ENCODE measurements at places on chromosomes 7 and 10.

DNA sequence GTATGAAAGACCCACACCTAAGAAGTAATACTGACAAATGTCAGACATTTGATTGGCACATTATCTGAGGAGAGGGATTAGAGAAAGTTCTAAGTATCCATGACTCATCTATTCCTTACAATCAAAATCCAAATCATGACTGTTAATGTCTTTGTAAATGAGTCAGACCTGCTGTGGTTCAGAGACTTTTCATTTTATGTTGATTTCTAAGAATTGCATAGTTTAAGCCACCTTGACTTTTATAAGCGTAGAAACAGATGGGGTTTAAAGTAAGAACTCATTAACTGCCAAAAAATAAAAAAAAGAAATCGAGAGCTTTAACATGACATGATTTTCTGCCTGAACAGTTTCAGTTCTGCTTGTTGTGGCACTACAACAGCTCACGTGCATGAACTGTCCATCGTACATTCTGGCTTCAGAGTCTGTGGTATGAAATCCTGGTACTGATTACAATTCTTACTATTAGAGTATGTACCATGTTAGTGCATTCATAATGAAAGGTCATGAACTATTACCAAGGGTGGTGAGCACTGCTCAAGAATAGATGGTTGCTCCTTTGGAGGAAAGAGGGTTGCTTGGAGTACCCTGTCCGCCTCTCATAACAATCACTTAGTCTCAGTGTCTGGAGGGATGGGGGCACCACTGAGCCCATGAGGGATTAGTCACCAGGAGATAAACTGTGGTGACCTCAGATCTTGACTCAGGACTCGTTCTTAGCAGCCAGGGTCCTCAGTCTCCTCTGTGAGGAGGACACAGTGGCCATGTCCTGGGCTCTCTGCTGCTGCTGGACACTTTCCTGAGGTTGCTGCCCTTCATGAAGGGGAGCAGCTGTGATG lies 42.2 kb downstream of the ACSM6 start:
- DNase-seq = no peak

GRCh38 chr7:78226059-78226719 lies 427.6 kb downstream of the PHTF2 start:
- peak; percentile 88 for DNase-seq

GRCh38 chr10:34029455-34029854 lies 695.0 kb upstream of the NRP1 start:
- DNase-seq = no peak

GRCh38 chr10:35517431-35518181 lies 87.5 kb upstream of the GJD4 start:
- no peak for DNase-seq

DNA sequence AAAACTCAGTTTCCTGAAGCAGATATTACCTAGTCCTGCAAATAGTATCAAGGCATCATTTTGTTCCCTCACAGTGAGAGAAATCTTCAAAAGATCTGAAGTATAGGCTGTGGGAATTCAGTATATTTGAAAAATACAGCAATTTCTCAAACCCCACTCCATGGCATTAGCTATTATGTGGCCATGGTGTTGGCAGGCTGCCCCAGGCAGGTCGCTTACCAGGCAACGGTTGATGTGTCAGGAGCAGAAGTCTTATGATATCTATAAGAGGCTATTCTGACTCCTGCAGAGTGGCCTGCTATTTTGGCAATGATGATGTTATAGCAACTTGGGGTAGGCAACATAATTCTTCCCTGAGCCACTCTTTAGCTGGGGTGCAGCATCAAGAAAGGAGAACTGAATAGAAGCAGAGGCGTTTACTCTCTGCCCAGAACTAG lies 187.9 kb downstream of the PLXDC2 start:
- no peak for DNase-seq

DNA sequence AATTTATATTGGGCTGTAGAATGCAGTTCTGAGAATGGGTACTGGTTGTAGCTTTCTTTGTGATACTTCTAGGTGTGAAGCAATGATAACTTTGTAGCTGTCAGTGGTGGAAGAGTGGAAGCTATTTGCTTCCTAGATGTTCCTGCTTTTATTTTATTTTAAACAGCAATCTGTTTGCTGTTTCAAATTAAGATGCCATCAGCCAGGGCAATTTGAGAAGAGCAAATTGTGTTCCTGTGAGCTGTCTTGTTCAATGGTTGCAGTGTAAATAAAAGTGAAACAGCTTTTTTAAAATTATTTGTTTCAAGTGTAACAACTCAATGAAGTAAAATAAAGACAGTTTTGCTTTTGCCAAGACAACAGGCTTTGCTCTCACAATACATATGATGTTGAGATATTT lies 150.8 kb upstream of the TMEM229A start:
- DNase-seq = no peak

DNA sequence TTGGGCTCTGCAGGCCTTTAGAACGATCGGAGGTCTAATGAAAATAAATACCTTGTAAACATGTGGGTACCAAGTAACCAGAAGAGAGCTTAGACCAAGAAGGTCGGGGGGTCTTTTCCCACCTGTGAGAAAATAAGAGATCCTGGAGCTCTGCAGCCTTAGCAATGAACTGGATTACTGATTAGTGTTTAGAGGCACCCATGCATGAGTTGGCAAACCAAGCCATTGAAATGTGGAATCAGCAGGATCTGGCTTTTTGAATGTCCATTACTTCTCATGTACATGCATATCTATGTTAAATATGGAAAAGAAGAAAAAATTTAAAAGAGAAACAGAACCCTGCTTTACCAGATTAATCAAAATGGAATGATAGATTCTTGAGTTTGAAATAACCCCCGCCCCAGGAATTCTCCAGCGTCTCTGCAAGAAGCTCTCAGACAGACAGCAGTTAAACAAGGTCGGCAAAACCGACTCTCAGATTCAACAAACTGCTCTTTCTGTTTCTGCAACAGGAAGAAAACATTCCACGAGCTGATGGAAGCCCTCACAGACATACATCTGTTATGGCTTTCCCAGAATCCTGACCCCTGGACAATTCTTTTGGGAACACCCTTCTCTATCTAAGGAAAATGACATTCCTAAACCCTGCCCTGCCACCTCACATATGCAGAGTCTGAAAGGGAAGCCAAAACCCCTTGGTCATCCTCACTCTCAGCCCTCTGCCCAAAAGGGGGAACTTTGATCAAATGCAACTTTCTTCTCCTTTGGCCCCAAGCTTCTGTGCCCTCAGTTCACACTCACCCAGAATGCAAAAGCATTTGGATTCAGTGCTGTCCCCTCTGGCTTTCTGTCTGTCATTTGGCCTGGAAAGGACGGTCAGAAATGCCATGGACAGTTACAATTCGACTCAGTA lies 78.7 kb upstream of the EN2 start:
- DNase-seq = no peak

- DNase-seq = no peak
Observed at GRCh38 chr10:71468363-71469094, 71.8 kb downstream of the CDH23 start.

DNA sequence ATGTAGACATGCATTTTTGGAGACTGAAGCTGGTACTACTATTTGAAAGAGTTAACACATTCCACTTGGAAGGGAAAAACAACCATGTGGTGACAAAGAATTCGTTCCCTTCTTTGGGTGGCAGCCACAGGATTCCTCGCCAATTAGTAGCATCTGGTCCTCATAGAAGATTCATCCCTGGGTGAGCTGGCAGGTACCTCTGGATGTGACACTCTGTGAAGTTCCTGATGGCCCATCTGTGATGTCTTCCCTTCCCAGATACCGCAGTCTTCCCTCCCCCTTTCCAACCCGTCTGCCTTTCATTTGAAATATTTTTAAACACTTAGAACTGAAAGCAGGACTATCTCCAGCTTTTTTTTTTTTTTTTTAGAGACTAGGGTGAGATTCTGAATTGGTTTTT lies 569.5 kb downstream of the TYW1 start:
- no peak for DNase-seq

GRCh38 chr10:110833234-110833940 lies 38.3 kb upstream of the PDCD4 start:
- DNase-seq = no peak

GRCh38 chr10:74483356-74483755 lies 332.3 kb downstream of the ADK start:
- no peak for DNase-seq

- DNase-seq = peak; percentile 47
Observed at GRCh38 chr10:124092860-124093773, at the start of gene CHST15. Gene CHST15, minus strand, starts transcription at chr10:124093598. Its CDS starts 47,386 bp downstream, at chr10:124046212.

GRCh38 chr10:61847087-61847486 lies 54.4 kb upstream of the ARID5B start:
- DNase-seq = no peak

DNA sequence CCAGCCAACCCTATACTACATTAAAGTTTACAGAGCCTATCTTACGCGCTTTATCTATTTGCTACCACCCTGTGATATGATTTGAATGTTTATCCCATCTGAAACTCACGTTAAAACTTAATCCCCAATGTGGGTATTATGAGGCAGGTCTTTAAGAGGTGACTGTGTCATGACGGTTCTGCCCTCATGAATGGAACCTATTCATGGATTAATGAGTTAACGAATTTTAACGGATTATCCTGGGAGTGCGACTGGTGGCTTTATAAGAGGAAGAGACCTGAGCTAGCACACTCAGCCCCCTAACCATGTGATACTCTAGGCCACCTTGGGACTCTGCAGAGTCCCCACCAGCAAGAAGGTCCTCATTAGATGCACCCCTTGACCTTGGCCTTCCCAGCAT lies 37.8 kb downstream of the SRPK2 start:
- DNase-seq = no peak

DNA sequence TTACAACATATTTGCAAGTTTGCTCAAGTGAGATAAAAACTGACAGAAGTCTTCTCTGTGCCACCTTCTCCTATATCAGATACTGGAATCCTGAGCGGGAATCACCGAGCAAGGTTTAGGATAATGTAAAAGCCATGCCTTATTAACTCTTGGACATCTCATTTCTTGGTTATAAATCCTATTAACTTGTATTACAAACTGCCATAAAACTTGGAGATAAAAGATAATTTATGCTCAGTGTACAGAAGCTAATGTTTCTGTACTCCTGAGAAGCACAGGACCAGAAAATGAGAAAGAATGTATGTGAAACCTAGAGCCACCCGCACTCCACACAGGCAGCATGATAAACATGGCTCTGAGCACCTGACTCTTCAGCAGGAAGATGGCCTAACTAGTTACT lies 181.2 kb upstream of the NOBOX start:
- no peak for DNase-seq

DNA sequence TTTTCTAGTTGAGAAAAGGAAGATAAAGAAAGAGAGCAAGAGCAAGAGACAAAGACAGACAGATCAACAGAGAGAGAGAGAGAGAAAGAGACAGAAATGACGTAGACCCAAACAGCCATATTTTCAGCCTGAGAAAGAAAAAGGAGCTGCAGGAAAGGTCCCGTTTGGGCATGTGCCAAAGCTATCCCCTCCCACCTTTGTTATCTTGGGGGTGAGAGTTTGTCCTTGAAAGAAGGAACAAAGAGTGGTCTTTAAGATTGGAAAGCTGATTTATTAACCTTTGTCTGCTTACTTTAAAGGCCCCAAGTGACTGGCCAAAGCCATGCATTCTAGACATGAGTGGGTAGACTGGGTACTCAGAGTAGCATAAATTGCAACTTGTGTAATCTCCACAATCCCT lies 98.2 kb downstream of the AOAH start:
- DNase-seq = no peak

- DNase-seq = no peak
Observed at GRCh38 chr10:13003759-13004158, 2.2 kb upstream of the CCDC3 start.

DNA sequence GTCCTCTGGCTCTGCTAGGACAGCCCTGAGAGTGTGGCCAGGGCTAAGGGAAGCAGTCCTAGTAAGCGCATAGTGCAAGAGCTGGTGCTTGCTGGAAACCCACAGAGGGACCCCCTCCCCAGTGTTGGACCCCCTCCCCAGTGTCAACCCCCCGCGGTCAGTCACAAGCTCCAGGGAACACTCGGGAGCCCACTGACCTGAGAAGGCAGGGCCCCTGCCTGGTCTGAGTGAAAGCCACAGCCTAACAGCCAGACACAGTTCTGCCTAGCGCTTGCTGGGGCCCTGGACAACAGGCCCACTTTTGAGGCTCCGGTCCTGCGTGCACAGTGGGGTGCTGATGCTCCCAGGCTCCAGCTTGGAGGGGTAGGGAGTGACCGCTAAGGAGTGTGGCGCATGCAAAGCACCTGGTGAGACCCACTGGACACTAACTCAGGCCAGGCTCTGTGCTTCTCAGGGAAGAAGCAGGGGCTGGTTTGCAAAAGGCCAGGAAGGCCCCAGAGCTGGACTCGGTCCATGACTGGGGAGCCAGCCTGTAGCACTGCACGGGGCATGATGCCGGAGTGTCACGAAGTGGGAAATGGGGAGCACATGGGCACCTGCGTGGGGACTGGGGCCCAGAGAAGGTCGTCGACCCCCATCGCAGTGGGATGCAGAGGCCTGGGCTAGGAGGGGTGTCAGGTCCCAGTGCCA lies 175.8 kb upstream of the PPP2R2D start:
- no peak for DNase-seq

DNA sequence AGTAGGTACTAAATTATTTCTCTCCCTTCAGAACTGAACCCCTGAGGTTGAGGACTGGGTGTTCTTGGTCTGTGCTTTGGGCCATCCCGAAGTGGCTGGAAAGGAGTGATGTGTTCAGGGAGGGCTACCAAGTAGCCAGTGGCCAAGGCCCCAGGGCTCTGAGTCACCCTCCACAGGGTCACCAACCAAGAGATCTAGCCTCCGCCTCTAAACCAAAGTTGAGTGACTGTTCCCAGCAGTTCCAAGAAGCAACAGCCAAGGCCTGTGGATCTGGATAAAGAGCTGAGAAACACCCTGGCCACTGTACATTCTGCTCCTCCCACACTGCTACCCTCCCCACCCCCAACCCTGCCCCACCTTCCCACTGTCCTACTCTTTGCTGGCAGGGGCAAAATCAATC lies 35.5 kb upstream of the KCNMA1 start:
- no peak for DNase-seq

DNA sequence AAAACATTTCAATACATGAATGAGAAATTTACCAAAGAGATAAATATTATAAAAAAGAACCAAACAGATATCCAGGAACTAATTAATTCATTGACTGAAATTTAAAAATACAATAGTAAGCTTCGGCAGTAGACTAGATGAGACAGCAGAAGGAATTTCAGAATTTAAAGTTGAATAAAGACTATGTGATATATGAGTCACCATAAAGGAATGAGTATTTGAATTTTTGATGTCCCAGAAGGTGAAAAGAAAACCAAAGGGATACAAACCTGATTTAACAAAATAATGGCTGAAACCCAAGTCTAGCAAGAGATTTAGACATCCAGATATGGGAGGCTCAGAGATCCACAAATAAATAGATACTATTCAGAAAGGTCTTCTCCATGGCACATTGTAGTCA lies 623.9 kb upstream of the FOXK1 start:
- DNase-seq = no peak

- DNase-seq = no peak
Observed at GRCh38 chr7:94042381-94042780, 38.2 kb upstream of the BET1 start.

DNA sequence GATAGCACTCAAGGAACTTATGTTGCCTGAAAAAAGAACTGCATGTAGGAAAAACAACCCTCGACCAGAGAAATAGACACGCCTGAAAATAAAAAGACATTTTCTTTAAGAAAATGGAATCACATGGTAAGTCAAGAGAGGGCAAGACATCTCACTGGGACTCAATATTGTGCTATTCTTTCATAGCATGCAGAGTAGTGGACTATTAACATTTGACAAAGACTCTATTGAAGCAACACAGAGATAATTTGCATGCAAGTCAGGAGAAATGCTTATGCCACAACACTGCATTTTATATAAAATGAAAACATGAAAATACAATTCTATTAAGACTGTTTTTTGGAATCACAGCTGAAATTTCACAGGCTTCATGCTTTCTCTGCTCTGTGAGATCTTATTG lies 77.9 kb upstream of the RHOBTB1 start:
- DNase-seq = no peak

Data from BE2C (cell line).